ENCODE measurements at places on chromosomes 5 and 9.

DNA sequence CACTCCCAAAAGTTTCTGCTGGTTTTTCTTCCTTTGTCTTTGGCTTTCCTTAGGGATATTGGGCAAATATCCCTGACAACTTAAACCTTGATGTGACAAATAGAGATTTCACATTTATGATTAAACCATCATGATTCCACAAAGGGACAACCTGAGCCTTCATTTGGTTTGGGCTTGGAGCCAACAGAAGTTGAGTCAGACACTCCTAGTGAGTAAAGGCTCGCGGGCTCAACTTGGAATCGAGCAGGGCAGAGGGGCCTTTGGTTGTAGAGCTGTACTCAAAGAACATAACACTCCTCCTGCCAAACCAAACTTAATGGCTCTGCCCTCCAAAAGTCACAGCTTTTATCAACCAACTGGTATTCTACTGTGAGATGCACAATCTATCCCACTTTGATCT is 290.2 kb upstream of the MAP3K1 start:
- DNase-seq: no peak

- DNase-seq: no peak
Measured at GRCh38 chr9:116467740-116468351, 219.3 kb upstream of the TRIM32 start.

DNA sequence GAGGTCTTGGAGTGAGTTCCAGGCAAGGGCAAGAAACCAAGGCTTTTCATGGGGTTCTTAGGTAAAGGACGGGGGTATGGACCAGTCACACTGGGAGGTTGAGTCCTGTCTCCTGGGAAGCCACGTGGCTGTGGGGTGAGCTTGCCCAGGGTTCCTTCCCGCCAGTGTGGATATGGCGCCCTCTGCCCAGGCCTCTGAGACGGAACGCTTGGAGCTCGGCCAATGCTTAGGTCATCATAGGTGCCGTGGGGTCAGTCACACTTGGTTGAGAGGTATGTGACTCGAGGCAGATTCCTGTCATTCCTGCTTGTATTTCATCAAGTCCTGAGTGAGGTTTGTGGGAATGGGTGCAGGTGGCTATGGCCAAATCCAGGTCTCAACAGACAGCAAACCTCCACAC is 46.2 kb downstream of the TENT4A start:
- DNase-seq: no peak

DNA sequence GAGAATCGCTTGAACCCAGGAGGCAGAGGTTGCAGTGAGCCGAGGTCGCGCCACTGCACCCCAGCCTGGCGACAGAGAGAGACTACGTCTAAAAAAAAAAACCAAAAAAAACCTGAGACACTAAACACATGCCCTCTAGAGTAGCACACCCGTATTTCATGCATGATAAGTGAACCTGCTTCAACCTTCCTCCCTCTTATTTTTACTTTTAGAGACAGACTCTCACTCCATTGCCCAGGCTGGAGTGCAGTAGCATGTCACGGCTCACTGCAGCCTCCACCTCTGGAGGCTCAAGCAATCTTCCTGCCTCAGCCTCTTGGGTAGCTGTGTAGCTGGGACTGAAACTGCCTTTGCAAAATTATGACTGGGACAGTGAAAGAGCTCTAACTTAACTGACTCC is 17.6 kb upstream of the NANS start:
- DNase-seq: no peak

DNA sequence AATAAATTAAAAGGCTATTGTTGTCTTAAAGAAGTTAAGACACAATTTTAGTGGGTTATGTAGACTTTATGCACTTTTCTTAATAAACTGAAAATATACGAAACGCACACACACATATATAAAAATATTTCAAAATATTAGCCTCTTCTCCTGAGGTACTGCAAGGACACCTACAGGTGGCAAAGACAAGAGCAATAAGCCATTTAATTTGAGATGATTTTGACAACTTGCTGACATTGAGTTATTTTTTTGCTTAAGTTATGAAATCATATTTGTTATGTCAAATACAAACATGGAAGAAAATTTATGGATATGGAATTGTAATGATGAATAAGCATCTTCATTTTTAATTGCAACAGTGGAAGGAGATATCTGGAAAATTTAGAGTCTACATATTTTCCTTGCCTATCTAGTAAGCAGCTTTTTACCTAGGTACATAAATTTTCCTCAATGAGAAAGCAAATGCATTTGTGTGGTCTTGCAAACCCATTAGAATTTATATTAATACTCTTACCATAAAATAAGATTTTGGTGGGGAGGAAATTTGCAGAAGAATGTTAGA is 301.6 kb downstream of the ISL1 start:
- DNase-seq: no peak

GRCh38 chr9:34746526-34746925 is 36.6 kb upstream of the CCL21 start:
- DNase-seq: no peak
